Activated naive CD4-positive, alpha-beta T cell treated with anti-CD3 and anti-CD28 coated beads, Interleukin-2, amount 10 ng/mL, durations not matched to agents 7 days and 5 days (primary cell): ENCODE measurements at places on chromosomes 16 and 17.

DNA sequence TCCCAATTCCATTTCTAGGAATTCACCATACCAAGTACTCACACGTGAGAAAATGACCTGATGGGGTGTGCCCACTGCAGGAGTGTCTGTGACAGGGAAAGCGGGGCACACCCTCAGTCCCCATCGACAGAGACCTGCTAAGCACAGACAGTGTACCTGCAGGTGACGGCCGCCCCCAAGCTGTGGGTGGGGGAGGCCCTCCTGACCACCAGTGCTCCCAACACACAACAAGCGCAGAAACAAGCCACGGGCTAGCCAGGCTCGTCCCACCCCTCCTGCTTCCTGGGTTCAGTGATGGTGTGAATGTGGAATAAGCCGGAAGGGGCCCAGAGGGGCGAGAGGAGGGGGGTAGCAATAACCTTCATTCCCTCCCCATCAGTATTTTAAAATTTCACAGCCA lies 31.9 kb downstream of the ZCCHC14 start:
- DNase-seq: no peak
- H3K4me1 ChIP-seq: peaks cover 38% of the 10 kb centered on the region
- no peak overlapping the region for H3K27ac ChIP-seq
- no peak overlapping the region for H3K4me3 ChIP-seq

- DNase-seq: no peak
- H3K4me1 ChIP-seq: peaks cover 19% of the 10 kb centered on the region
- H3K27me3 ChIP-seq: no peaks in the 10 kb centered on the region
- peaks cover 16% of the 10 kb centered on the region for H3K36me3 ChIP-seq
These were observed 45.3 kb downstream of the REXO5 start for GRCh38 chr16:20851601-20852000.

DNA sequence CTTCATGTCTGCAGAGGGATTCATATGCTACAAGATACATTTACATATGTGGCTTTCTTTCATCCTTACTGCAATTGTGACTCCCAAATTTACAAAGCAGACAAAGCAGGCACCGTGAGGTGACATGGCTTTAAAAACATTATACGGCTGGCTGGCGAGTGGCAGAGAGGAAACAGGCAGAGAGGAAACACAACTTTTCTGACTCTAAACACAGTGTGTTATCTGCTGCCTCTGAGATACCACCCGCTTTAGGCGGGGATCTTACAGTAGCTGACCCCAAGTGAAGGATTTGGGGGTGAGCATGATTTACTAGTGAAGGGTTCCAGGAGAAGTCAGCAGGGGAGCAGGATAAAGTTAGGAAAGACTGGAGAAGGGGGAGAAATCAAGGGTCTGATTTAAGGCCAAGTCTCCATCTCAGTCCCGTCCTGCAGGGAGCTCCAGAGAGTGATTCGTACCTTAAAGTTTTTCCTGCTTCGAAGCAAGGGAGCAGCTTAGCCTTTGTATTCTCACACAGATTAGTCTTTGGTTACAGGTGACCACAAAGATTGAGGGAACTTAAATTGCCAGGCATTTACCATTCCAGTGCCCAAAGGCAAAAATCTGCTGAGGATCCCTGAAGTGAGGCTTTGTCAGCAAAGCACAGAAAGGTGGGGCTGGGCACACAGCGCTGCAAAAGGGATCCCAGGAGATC lies 355.0 kb downstream of the GRIN2A start:
- H3K27ac ChIP-seq: no peak overlapping the region
- no peaks in the 10 kb centered on the region for H3K36me3 ChIP-seq
- no peak for DNase-seq
- H3K4me3 ChIP-seq: no peak overlapping the region
- no peaks in the 10 kb centered on the region for H3K27me3 ChIP-seq

DNA sequence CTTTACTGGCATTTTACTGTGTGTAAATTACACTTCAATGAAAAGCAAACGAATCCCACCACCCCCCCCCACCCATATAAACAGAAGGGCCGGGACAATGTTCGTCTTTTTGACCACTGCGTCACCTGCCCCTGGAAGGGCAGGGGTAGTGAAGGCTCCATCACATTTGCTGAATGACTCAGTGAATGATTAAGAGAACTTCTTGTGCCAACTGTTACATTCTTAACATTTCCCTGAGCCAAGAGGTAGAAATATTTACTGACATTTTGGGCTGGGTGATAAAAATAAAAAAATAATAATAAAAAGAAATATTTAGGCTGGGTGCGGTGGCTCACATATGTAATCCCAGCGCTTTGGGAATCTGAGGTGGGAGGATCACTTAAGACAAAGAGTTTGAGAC lies 24.1 kb downstream of the C16orf96 start:
- H3K27me3 ChIP-seq: peaks cover 5% of the 10 kb centered on the region
- H3K36me3 ChIP-seq: no peaks in the 10 kb centered on the region
- DNase-seq: no peak
- no peak overlapping the region for H3K27ac ChIP-seq
- no peaks in the 10 kb centered on the region for H3K4me1 ChIP-seq
- no peak overlapping the region for H3K4me3 ChIP-seq

GRCh38 chr17:6755281-6755680 lies 565 bp upstream of the XAF1 start:
- peaks cover 35% of the 10 kb centered on the region for H3K36me3 ChIP-seq
- peak overlapping the region; percentile 94 for H3K27ac ChIP-seq
- no peak for DNase-seq
- H3K4me3 ChIP-seq: peak overlapping the region; percentile 89
- peaks cover 70% of the 10 kb centered on the region for H3K4me1 ChIP-seq
- H3K27me3 ChIP-seq: peaks cover 6% of the 10 kb centered on the region

GRCh38 chr17:333626-334396 lies 18.8 kb downstream of the RPH3AL start:
- H3K27ac ChIP-seq: peak overlapping the region; percentile 49
- no peaks in the 10 kb centered on the region for H3K36me3 ChIP-seq
- H3K4me3 ChIP-seq: no peak overlapping the region
- peaks cover 70% of the 10 kb centered on the region for H3K27me3 ChIP-seq
- H3K4me1 ChIP-seq: peaks cover 65% of the 10 kb centered on the region

DNA sequence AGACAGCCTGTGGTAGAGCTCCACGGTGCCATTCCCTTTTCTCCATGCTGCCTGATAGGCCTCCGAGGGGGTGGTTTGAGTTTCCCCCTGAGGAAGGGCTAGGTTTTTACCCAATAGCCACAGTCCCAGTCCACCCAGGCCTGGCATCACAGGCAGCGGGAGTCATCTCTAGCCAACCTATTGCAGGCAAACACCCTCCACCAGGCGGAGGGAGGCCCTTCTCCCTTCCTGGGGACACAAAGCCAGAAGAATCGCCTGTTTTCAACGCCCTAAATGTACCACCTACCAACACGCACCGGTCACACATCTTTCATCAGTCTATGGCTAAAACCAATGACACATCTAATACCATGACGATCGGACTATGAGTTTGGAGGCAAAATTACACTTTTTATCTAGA lies 7.4 kb downstream of the CSNK1D start:
- no peak overlapping the region for H3K27ac ChIP-seq
- H3K36me3 ChIP-seq: peaks cover 70% of the 10 kb centered on the region
- peaks cover 47% of the 10 kb centered on the region for H3K4me1 ChIP-seq
- H3K4me3 ChIP-seq: no peak overlapping the region

GRCh38 chr17:17902877-17903276 lies 66.1 kb upstream of the SREBF1 start:
- no peaks in the 10 kb centered on the region for H3K27me3 ChIP-seq
- H3K4me1 ChIP-seq: peaks cover 7% of the 10 kb centered on the region
- H3K4me3 ChIP-seq: no peak overlapping the region
- no peak for DNase-seq
- H3K27ac ChIP-seq: no peak overlapping the region
- peaks cover 13% of the 10 kb centered on the region for H3K36me3 ChIP-seq

GRCh38 chr16:55151561-55152305 lies 172.3 kb upstream of the IRX6 start:
- H3K4me3 ChIP-seq: no peak overlapping the region
- no peaks in the 10 kb centered on the region for H3K36me3 ChIP-seq
- H3K4me1 ChIP-seq: no peaks in the 10 kb centered on the region
- H3K27ac ChIP-seq: no peak overlapping the region
- H3K27me3 ChIP-seq: no peaks in the 10 kb centered on the region

- peak overlapping the region; percentile 91 for H3K27ac ChIP-seq
- H3K4me3 ChIP-seq: peak overlapping the region; percentile 80
- peaks cover 76% of the 10 kb centered on the region for H3K4me1 ChIP-seq
- H3K36me3 ChIP-seq: peaks cover 55% of the 10 kb centered on the region
- peak; percentile 82 for DNase-seq
These were observed 59.8 kb upstream of the RPH3AL start for GRCh38 chr17:412211-413015.

DNA sequence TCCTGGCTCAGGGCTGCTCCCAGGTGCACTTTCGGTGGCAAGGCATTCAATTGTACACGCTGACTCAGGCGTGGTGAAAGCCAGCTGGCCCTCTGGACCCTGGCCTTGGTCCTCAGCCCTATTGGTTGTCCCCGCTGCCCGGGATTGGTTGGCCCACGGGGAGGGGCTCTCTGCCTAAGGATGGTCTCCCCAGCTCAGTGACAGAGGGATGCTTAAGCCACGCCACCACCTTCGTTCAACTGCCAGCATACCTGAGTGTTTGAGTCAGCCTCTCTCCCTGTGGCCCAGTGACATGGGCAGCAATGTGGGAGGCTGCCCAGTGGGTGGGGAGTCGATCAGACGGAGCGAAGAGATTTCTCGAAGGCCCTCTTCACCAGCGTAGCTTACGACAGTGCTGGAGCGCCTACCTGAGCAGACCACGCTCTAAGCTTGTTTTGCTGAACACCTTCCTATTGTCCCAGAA lies 30.3 kb downstream of the IRF8 start:
- H3K4me1 ChIP-seq: peaks cover 13% of the 10 kb centered on the region
- peaks cover 27% of the 10 kb centered on the region for H3K27me3 ChIP-seq
- DNase-seq: no peak
- H3K36me3 ChIP-seq: no peaks in the 10 kb centered on the region
- H3K4me3 ChIP-seq: no peak overlapping the region

GRCh38 chr17:61942085-61942484 lies 14.3 kb upstream of the INTS2 start:
- no peak overlapping the region for H3K4me3 ChIP-seq
- H3K27me3 ChIP-seq: no peaks in the 10 kb centered on the region
- DNase-seq: no peak
- H3K4me1 ChIP-seq: no peaks in the 10 kb centered on the region

DNA sequence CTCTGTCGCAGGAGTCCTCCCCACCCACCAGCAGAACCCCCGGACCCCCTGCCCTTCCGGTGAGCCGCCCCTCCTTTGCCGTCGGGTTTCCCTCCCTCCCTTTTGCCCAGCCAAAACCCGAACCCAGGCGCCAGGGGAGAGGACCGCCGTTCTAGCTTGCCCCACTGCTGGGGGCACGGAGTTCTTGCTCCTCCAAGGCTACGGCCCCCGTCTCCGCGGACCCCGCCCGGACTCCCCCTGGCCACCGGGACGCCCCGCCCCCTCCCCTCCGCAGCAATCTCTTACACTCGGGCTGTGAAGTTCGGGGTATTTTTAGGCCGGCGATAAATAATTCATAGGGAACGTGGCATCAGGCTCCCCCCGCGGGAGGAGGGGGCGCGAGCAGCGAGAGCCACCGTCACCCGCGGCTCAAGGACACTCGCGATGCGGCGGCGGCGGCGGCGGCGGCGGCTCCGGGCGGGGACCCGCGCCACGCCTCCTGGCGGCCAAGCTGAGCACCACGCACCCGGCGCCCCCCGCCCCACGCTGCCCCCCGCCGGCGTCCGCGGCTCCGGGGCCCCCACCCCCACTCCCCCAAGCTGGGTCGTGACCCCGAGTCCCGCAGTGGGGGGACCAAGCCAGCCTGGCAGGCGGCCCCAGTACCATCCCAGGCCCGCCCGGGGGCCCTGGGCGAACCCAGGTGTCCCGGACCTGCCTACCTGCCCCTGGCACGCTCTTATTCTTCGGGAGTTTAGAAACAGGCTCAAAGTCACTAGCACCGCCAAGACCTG lies at the start of gene GRIN2C:
TSS of gene GRIN2C (minus strand) at position 427 of the 770 bp plus-strand sequence. CDS start 4,793 bp downstream, outside the sequence.
- H3K27ac ChIP-seq: no peak within 1 kb of the TSS
- H3K27me3 ChIP-seq: peaks cover 93% of the 10 kb centered on the region
- H3K36me3 ChIP-seq: peaks cover 13% of the 10 kb centered on the region
- H3K4me3 ChIP-seq: peak within 1 kb of the TSS; percentile 40
- H3K4me1 ChIP-seq: peaks cover 16% of the 10 kb centered on the region

DNA sequence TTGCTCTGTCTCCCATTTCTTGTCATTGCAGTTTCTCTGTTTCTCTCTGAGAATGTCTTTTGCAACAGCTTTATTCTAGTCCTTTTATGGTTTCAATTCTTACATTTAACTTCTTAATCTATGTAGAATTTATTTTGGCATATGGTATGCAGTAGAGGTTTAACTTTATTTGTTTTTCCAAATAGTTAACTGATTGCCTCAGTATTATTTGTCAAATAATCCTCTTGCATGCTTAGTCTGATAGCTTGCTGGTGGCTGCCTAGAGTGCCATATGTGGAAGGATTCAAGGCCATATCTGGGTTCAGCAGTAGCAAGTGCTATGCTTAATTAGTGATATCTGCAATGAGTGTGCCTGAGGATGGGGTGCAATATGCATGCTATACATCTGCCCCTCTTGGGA lies 6.9 kb downstream of the SNTB2 start:
- peaks cover 21% of the 10 kb centered on the region for H3K4me1 ChIP-seq
- peaks cover 5% of the 10 kb centered on the region for H3K36me3 ChIP-seq
- no peak overlapping the region for H3K27ac ChIP-seq
- DNase-seq: no peak
- H3K27me3 ChIP-seq: no peaks in the 10 kb centered on the region
- H3K4me3 ChIP-seq: no peak overlapping the region

GRCh38 chr16:680967-681745 lies 946 bp downstream of the STUB1 start:
- H3K27ac ChIP-seq: peak overlapping the region; percentile 68
- no peak for DNase-seq
- peak overlapping the region; percentile 81 for H3K4me3 ChIP-seq
- peaks cover 17% of the 10 kb centered on the region for H3K36me3 ChIP-seq
- peaks cover 42% of the 10 kb centered on the region for H3K4me1 ChIP-seq
- H3K27me3 ChIP-seq: peaks cover 17% of the 10 kb centered on the region

- peaks cover 20% of the 10 kb centered on the region for H3K4me1 ChIP-seq
- no peak overlapping the region for H3K4me3 ChIP-seq
- H3K27me3 ChIP-seq: no peaks in the 10 kb centered on the region
- no peak for DNase-seq
- no peak overlapping the region for H3K27ac ChIP-seq
- H3K36me3 ChIP-seq: peaks cover 32% of the 10 kb centered on the region
These were observed 6.7 kb downstream of the IFI35 start for GRCh38 chr17:43013296-43013695.

- no peak overlapping the region for H3K27ac ChIP-seq
- no peaks in the 10 kb centered on the region for H3K4me1 ChIP-seq
- H3K27me3 ChIP-seq: no peaks in the 10 kb centered on the region
- DNase-seq: no peak
These were observed 1418.3 kb downstream of the CDH11 start for GRCh38 chr16:63703612-63704011.

GRCh38 chr16:81224824-81225223 lies 13.7 kb upstream of the BCO1 start:
- H3K4me3 ChIP-seq: no peak overlapping the region
- DNase-seq: no peak
- H3K27me3 ChIP-seq: peaks cover 24% of the 10 kb centered on the region
- H3K36me3 ChIP-seq: no peaks in the 10 kb centered on the region

DNA sequence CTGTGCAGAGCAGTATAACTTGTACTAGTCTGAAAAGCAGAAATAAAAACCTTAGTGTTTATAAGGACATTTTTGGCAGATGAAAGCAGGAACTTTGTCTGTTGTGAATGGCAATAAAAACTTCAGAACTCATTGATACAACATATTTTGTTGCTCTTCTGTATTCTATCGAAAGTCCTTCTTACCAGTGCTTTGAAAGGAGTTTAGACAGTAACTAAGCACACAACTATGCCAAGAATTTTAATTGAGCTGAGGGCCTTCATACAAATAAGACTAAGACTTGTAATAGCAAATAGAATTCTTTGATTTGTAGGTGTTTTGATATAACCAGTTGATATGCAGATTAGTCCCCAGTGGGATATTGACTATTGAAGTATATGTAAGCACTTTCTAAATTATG lies 308.4 kb downstream of the ZFHX3 start:
- H3K27me3 ChIP-seq: no peaks in the 10 kb centered on the region
- no peak overlapping the region for H3K27ac ChIP-seq
- H3K4me1 ChIP-seq: no peaks in the 10 kb centered on the region
- no peaks in the 10 kb centered on the region for H3K36me3 ChIP-seq
- DNase-seq: no peak
- H3K4me3 ChIP-seq: no peak overlapping the region
